A549 treated with ZK216348 at 1 μM for 4 hours (cell line): ENCODE measurements at places on chromosomes 4 and X. TPM values are rescaled to one million over a fixed set of nuclear protein-coding genes. Genes with fewer than 3 reads are reported as not detected.

The UGT2B15 gene
- total RNA-seq, result 0.06 to 0.19 TPM in 2 of 5 replicates, not detected in the others

The MAGEB17 gene
- total RNA-seq, result not detected in 5 replicates

The SERTM2 gene
- total RNA-seq, result not detected in 5 replicates

The PDGFRA gene
- 0.34 to 1.1 TPM (median 0.54 TPM) in 5 replicates for total RNA-seq

The RS1 gene
- not detected in 5 replicates for total RNA-seq

The TNIP2 gene
- total RNA-seq, result 32.6 to 48.7 TPM (median 45.3 TPM) in 5 replicates

The TMSB15A gene
- 0.61 to 0.85 TPM (median 0.62 TPM) in 3 of 5 replicates, not detected in the others for total RNA-seq

The C4orf51 gene
- total RNA-seq, result not detected in 5 replicates

The GPR143 gene
- 0.20 to 0.56 TPM (median 0.46 TPM) in 3 of 5 replicates, not detected in the others for total RNA-seq

The CTAG2 gene
- not detected in 5 replicates for total RNA-seq

The PLA2G12A gene
- total RNA-seq, result 11.4 to 17.9 TPM (median 12.2 TPM) in 5 replicates

The BMX gene
- not detected in 5 replicates for total RNA-seq
